COLO829 (cell line): ENCODE measurements at places on chromosomes 16 and 17.

DNA sequence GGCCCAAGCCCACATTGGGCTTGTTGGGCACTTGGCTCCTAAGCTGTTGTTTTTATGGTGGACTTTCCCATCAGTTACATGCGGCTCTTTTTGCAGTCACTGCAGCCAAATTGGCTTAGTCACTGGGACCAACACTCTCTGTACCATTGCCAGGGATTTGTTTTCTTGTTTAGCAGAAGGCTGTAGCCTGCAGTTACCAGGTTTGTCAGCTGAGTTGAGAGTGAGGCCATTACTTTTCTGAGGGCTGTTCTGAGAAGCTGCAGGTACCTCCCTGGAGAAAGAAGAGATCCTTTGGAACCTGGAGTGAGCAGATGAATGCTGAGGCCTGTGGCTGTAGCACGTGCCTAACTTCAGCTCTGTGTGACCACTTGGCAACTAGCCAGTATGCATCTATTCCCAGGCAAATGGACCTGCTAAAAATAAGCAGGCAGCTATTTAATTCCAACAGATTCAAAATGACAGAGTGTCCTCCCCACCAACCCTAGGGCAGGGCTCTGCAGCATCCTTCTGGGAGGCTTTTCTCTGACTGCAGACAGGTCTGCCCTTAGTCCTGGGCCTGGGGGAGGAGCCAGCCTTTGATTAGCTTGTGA, 12.9 kb downstream of the AKAP1 start:
- DNase-seq: no peak

DNA sequence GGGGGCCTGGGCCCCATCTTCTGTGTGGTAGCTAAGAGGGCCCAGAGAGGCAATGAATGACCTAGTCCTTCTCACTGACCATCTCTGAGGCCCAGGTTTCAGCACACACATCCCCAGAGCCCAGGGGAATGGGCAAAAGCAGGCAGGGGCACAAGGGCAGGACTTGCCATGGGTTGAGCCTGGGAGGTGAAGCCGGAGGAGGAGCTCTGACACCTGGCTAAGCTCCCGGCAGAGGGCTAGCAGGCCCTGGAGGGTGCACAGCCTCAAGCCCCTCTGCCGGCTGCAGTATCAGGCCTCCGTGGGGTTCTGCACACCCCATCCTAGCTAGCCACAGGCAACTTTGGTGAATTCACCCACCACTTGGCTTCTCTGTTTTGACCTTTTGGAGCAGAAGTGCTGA, 5.3 kb downstream of the SRCIN1 start:
- no peak for DNase-seq

DNA sequence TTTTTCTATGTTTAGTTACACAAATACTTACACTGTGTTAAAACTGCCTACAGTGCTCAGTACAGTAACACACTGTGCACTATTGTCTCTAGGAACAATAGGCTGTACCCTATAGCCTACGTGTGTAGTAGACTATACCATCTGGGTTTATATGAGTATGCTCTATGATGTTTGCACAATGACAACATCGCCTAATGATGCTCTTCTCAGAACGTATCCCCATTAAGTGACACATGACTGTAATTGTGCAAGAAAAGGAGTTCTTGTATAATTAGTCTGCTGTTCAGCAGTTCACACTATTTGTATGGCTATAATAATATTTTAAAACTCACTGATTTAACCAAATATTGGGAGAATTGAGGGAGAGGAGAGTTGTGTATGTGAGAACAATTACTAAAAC, 173.7 kb downstream of the TRIM37 start:
- no peak for DNase-seq

GRCh38 chr16:5045499-5046115, 11.9 kb upstream of the NAGPA start:
- no peak for DNase-seq

GRCh38 chr16:87366288-87366687, 17.3 kb downstream of the FBXO31 start:
- no peak for DNase-seq

DNA sequence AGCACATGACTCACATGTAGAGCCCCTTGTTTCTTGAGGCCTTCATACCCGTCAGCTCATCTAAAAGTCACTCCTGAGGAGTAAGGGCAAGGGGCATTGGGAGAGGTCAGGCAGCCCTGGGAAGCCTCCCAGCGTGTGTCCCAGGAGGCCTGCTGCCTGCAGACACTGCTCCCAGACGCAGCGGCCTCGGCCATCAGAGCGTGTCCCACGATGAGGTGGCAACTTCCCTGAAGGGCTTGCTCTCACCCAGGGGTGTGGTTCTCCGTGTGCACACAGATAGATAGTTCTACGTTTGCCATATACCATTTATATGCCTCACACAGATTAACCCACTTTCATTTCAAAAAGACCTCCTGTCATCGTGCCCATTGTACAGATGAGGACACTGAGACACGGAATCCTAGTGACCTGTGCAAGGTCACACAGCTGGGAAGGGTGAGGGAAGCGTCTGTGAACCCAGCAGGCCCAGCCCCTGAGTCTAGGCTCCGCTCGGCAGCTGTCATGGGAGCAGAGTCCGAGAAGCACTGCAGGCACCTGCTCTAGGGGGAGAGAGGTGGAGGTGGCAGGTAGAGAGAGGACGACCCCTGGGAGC, 8.3 kb downstream of the TUBB3 start:
- DNase-seq: no peak

DNA sequence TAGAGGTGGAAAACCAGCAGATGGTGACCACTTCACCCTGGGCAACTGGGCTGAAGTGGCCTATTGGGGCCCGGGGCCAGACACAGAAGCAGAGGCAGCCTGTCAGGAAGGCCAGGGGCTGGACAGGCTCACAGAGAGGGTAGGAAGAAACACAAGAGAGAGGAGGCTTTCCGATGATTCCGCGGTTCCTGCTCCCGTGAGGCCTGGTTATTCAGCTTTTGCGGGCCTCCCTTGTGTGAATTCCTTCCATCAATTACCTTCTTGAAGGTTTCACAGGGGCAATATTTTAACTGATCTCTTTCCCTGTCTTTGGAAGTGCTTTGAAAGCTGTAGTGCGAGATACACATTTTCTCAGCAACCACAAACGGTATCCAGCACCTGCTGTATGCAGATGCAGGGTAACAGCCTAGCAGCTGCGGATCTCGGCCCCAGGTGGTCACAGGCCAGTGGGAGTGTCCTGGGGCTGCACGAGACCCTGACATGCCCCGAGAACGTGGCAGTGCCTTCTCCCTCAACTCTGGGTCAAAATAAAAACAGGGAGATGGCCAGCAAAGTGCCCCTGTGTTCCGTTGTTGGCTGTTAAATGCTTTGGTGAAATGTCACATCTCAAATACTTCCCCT, 11.6 kb upstream of the CMIP start:
- DNase-seq: no peak

DNA sequence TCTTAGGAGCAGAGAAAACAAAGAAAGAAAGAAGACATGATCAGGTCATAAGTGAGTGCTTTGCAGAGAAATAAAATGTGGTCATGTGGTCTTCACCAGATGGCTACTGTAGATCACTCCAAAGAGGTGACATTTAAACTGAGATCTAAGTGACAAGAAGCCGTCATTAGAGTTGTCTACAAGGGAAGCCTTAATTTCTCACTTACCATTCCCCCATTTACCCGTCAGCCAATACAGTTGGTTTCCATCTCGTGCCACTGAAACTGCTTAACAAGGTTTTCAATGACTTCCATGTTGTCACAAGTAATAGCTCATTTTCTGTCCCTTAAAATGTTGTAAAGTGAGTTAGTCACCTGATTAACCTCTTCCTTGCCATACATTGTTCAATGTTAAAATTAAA, 6.4 kb upstream of the LYRM9 start:
- no peak for DNase-seq

GRCh38 chr16:22360963-22361659, 13.3 kb downstream of the CDR2 start:
- no peak for DNase-seq

GRCh38 chr16:77374384-77374783, 60.5 kb downstream of the ADAMTS18 start:
- DNase-seq: no peak

- DNase-seq: no peak
Observed at GRCh38 chr17:798246-798645, 16.1 kb downstream of the MRM3 start.

DNA sequence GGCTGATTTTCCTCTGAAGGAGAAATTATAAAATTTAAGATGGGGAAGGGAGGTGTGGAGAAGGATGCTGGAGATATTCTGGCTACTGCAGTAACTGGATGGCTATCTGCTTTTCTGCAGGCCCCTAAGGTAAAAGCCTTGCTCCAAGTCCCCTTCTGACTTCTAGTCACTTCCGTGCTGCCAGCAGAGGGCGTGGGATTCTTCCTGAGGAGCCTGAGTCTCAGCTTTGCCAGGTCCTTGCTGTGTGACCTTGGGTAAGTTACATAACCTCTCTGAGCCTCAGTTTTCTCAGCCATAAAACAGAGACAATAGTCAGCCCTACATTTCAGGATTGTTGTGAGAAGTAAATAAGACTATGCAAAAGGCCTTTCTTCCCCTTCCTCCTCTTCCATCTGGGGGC, 24.3 kb upstream of the TMEM220 start:
- peak; percentile 33 for DNase-seq

- no peak for DNase-seq
Observed at GRCh38 chr17:20216154-20216815, 207.1 kb downstream of the SPECC1 start.

DNA sequence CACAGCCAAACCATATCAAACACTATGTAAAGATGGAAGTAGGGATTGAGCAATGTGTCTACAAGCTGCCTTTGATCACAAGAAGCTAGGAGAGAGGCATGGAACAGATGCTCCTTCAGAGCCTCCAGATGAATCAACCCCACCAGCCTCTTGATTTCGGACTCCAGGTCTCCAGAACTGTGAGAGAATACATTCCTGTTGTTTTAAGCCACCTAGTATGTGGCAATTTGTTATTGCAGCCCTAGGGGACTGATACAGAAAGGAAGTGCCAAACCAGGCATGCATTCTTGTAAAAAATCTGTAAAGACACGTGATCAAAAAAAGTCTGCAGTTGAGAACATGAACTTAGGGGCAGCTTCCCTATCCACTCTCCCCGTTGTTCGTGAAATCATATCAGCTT, 91.1 kb downstream of the C17orf67 start:
- DNase-seq: no peak

- no peak for DNase-seq
Observed at GRCh38 chr16:14301169-14302030, 230.3 kb downstream of the MRTFB start.

DNA sequence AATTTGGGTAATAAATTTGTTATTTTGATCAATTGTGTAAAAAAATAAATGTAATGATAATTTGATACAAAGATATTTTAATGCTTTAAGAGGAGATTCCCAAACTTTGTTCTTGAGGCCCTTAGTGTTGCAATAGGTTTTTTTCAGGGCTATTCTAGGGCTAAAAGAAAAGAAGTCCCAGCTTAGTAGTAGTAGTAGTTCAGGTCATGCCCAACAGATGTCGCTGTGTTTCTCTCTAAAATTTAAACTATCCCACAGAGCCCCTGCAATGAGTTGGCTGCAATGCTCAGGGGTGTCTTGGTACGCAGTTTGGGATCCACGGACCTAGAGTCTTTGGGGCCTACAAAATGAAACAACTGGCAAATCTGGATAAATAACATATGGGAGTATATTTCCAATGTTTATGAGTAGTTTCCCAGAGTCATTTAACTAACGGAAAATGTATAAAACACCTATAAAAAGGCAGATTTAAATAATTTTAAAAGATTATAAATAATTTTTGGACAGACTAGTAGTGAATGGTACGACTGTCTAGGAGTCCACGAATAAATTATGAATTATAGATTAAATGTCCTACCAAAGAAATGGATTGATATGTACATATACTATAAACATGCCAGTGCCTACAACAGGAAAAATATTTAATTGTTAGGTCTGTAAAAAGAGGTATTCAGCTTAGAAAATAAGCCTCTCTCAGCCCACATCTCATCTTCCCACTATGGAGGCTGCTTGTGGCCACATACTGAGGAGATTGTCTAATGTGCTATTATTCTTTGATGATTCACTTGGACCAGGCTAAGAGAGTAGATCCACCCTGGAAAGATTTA, 228.5 kb upstream of the PMFBP1 start:
- peak; percentile 19 for DNase-seq

DNA sequence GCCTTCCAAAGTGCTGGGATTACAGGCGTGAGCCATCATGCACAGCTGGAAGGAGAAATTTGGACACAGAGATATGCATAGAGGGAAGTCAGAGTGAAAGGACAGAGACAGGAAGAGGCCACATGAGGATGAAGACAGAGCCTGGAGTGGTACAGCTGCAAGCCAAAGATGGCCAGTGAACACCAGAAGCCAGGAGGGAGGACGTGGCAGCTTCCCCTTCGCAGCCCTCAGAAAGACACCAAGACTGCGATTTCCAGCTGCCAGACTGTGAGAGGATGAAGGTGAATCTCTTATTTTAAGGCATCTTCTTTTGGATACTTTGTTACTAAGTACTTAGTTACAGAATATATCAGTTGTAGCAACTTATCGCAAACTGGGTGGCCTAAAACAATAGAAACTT, 60.5 kb upstream of the PLCG2 start:
- no peak for DNase-seq

- no peak for DNase-seq
Observed at GRCh38 chr17:75267153-75267410, 3.9 kb downstream of the MIF4GD start.

GRCh38 chr16:54282202-54282927, 4.2 kb downstream of the IRX3 start:
- DNase-seq: no peak

DNA sequence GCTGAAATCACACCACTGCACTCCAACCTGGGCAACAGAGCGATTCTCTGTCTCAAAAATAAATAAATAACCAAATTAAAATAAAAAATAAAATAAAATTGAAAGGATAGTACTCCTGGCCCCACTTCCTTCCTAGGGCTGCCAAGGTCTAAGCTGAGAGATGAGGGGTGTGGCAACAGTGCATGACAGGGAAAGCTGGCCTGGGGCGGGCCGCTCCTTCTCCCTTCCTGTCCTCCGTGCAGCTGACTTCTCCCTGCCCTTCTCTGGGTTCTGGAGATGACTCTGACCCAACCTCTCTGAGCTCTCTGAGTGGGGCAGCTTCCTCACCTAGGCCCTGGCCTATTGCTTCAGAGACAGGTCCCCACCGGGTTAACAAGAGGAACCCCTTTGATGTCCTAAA, 8.7 kb upstream of the SLC25A39 start:
- DNase-seq: no peak

DNA sequence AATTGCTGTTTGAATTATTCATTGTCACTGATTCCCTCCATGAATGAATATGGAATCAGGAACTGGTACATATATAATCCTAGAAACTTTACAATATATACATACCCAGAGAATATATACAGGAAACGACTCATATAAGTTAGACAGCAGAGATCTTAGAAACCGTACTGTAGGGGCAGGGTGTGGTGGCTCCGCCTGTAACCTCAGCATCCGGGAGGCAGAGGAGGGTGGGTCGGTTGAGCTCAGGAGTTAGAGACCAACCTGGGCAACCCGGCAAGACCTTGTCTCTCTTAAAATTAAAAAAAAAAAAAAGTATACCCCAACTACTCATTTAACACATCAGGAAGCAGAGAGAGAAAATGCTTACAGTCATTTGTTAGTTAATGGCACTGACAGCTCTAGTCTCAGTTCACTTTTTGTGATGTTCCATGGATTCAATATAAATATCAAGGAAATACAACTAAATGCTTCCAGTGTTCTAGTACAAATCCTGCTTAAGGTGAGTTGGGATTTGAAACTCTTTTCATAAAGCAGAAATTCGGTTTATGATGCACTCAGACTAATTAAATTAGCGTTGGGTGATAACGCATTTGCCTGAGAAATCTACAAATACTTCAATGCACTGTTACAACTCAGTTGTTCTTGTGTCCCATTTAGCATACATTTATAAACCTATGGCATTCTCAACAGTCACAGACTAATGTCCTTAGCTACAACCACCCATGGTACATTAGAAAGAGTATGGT, 5.6 kb downstream of the GLG1 start:
- DNase-seq: no peak
